ENCODE measurements at places on chromosomes 4 and X. TPM values are rescaled to one million over a fixed set of nuclear protein-coding genes. Genes with fewer than 3 reads are reported as not detected.

GRCh38 chr4:176274441-176274840, 5.4 kb upstream of the ASB5 start:
- DNase-seq = no peak

DNA sequence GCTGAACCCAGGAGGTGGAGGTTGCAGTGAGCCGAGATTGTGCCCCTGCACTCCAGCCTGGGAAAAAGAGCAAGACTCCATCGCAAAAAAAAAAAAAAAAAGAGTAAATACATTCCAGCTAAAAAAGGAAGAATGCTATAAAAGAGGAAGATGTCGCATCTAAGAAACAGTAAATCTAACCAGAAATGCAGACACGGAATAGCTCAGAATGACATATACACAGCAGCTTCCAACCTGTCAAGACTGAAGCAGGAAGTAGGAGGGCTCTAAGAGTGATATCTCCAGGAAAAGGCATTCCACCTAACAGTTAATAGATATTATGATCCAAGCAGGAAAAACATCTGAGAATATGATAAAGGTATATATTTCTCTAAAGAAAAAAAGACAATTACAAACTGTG, 16.0 kb downstream of the CLOCK start:
- DNase-seq = no peak

- DNase-seq = no peak
Observed at GRCh38 chr4:104818579-104818978, 323.9 kb upstream of the CXXC4 start.

DNA sequence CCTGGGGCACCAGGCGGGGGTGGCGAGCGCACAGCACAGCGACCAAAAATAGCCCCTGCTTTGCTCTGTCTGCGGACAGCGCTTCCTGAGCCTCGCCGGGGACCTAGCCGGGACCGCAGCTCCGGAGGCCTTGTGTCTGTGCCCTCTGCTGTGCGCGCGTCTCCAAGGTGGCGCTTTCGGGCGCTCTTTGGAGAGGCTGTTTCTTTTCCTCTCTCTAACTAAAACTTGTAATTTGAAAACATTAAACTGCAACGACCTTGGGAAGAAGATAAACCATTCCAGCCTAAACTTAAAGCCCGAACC, 3.4 kb downstream of the ARX start:
- no peak for DNase-seq

Gene CXCL9
- not detected for total RNA-seq

Gene PKD2
- 3.0 TPM for total RNA-seq

Gene LRIT3
- not detected for total RNA-seq

All from CD8-positive, alpha-beta T cell (primary cell).